ENCODE measurements at places on chromosomes 11 and 22. TPM values are rescaled to one million over a fixed set of nuclear protein-coding genes. Genes with fewer than 3 reads are reported as not detected.

Gene ALG9
- total RNA-seq, result 19.2 TPM

Gene DNAJC24
- 8.5 TPM for total RNA-seq

Gene MICALL1
- 20.4 TPM for total RNA-seq

Gene RNF121
- 45.4 TPM for total RNA-seq

Gene KRTAP5-1
- total RNA-seq, result not detected

Gene TMEM109
- total RNA-seq, result 130 TPM

Gene SOX10
- not detected for total RNA-seq

Gene MS4A15
- not detected for total RNA-seq

Gene RNH1
- total RNA-seq, result 178 TPM

Gene ZNF408
- total RNA-seq, result 18.4 TPM

Gene PDGFD
- total RNA-seq, result 5.9 TPM

Gene LYVE1
- 1.2 TPM for total RNA-seq

Gene SLC5A4
- not detected for total RNA-seq

Gene GGTLC3
- total RNA-seq, result not detected

Gene MMP12
- total RNA-seq, result 0.08 TPM

Gene LIN7C
- total RNA-seq, result 6.3 TPM

Gene BIRC3
- 51.8 TPM for total RNA-seq

Gene FGF4
- total RNA-seq, result not detected

Gene PDGFB
- 3.1 TPM for total RNA-seq

Gene UPK2
- total RNA-seq, result 0.87 TPM

Gene UPK3A
- not detected for total RNA-seq

Gene KDM4D
- 0.13 TPM for total RNA-seq

Gene CSTF3
- total RNA-seq, result 24.9 TPM

Gene RBMXL2
- not detected for total RNA-seq
